ENCODE measurements at places on chromosomes 4 and X.

DNA sequence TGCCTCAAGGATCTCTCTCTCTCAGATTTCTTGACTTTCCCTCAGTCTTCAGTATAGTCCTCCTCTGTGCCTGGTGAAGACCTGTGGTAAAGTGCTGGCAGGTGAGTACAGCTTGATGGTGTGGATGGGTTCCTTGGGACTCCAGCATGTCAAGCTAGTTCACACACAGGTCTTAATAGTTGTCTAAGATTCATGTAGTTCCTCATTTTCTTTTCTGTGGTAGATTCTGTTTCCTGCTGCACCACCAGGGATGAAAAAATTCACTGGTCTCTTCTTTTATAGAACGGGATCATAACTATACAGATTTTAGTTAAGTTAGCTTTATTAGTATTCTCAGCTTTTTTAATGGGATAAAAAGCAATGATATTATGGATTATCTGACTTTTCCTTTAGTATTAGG, 32.5 kb upstream of the PAQR3 start:
- no peak for DNase-seq

DNA sequence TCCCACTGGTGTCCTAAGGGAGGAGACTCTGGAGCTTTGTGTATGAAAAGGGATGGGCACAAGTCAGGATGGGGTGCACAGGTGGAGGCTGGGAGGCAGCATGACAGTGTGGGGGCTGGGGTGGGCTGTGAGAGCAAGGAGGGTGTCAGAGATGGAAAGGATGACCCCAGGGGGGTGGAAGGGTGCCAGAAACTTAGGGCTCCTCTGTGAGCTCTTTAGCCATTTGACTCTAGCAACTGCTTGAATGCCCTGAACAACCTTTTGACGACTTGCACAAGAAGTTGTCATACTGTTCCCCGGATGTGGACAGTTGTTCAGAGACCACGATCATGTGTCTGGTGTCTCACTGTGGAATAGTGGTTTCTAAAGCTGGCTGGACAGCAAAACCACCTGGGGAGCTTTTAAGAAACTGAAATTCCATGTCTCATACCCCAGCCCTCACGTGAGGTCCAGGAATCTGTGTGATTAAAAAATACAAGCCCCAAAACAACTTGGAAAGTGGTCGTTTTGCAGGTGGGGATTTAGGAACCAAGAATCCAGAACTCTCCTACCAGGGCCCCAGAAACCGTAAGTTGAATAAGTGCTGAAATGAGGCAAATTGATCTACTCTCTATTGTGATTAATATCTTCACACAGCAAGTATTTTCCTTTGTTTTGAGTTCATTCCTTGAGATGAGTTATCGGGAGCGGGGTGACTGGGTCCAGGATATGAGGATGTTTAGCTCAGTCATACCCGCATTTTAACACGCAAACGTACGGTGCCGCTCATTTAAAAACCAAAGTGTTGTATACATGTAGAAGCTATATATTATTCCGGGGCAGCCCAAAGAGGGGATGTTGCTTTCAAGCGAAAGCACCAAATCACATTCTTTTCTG, 3.4 kb downstream of the RHOH start:
- no peak for DNase-seq

DNA sequence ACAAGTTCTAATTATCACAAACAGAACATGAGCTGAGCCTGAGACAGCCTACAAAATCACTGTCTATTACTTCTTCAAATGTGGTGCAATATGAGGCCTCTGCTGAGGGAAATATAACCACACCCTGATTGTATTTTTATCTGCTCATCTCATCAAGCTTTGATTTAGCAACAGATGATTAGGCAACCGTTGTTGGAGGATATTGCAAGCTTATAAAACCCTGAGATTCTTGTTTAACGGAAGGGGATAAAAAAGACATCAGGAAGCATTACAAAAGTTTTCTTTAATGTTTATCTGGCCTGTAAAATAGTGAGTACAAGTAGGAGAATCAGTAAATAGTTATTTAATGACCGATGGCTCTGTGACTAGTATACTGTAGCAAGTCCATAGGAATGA, 108.5 kb downstream of the ZNF330 start:
- no peak for DNase-seq

GRCh38 chr4:37754410-37755185, 68.4 kb upstream of the RELL1 start:
- no peak for DNase-seq

GRCh38 chr4:54226404-54227255, 2.5 kb upstream of the PDGFRA start:
- DNase-seq = peak; percentile 66

DNA sequence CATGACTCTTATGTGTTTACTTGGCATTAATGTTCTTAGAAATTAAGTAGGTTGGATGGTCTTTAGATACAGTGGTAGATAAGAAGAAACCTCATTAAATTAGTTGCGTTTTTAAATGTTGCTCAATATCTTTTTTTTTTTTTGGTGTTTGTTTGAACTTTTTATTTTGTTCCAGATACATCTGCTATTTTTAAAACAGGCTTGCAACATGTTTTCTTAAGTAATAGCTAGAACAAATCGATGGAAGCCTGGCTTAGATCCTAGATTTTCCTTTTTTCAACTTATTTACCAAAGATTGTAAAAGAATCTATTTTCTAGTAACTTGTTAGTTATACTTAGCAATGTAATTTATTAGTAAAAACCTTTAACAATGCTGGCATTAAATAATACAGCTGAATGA, 9.3 kb downstream of the CNKSR2 start:
- DNase-seq = no peak

DNA sequence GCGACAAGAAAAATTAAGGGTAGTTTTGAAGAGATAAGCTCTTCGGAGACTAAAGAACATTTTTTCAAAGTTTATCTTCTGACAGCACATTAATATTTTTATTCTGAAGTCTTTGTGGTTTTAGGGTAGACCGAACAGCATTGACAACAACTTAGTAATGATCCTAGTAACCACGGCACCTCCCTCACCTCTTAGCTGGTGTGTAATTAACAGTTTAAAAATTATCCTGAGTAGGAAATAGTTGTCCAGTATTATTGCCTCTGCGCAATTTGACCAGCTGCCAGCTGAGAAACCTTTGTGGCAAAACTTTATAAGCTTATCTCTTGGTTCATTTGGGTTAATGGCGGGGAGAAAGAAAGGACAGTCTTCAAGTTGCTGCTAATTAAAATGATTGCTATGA, 213.6 kb downstream of the CBLL2 start:
- DNase-seq = no peak

All from ecto neural progenitor cell (in vitro differentiated cells).